Suppressor macrophage treated with lipopolysaccharide for 1 hour (primary cell): ENCODE measurements at places on chromosomes 2 and 18.

DNA sequence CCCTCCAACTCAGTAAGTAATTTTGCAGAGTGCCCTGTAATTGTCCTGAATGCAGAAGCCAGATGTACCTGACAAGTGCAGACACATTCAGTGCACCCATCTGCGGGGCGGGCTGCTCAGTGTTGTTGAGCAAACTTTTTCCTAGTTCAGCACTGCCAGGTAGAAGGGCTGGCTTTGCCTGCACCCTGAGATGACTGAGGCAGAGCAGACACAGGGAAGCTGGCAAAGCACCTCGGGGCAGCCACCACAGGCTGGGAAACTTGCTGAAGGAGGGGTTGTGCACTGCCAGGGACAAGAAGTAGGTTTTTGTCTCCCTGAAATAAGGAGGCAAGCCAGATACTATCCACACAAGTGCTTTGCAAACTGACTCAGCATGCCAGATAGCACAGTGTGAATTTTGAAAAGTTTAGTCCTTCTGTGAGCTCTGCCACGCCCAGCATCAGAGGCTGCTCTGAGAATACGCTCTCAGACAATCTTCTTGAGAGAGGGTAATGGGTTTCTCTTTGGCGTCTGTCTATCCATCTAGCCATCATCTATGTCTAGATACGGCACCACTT is 62.3 kb downstream of the SOWAHC start:
- no peak for DNase-seq

DNA sequence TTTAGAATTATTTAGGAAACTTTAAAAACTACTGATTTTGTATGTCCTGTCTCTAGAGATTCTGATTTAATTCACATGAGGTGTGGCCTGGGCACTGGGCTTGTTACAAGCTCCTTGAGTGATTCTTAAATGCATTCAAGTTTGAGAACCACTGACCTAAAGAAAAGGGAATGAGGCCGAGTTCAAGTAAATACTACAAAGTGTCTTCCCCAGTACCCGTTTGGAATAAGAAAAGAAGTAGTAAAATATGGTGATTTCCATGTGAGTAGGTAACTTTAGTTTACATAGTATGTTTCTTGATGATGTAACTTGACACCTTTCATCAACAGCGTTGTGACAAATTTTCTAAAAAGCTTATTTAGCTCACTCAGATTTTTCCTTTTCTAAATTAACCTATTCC is 1022.9 kb upstream of the NRXN1 start:
- DNase-seq: no peak

- no peak for DNase-seq
Observed at GRCh38 chr18:73563901-73564472, 583.6 kb downstream of the FBXO15 start.

DNA sequence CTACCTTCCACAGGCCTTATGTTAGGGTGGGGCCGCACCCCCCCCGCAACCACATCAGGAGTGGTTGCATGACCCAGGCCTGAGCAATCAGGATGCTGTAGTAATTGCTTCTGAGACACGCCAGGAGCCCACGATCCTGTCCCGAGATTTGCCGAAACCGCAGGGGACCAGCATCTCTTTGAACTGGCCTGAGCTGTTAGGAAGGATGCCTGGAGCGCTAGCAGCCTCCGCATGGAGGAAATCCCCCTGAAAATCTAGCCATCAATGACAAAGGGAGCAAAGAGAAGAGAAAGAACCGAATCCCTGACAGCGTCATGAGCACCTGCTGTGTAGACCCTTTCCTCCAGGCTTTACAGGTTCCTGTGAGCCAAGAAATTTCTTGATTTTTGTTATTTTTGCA is 8.7 kb upstream of the TEX44 start:
- DNase-seq: no peak

- no peak for DNase-seq
Observed at GRCh38 chr18:25180973-25181548, 170.9 kb downstream of the ZNF521 start.

GRCh38 chr2:215352602-215353001 is 40.7 kb downstream of the ATIC start:
- no peak for DNase-seq
